ENCODE measurements at places on chromosomes 3 and 15.

DNA sequence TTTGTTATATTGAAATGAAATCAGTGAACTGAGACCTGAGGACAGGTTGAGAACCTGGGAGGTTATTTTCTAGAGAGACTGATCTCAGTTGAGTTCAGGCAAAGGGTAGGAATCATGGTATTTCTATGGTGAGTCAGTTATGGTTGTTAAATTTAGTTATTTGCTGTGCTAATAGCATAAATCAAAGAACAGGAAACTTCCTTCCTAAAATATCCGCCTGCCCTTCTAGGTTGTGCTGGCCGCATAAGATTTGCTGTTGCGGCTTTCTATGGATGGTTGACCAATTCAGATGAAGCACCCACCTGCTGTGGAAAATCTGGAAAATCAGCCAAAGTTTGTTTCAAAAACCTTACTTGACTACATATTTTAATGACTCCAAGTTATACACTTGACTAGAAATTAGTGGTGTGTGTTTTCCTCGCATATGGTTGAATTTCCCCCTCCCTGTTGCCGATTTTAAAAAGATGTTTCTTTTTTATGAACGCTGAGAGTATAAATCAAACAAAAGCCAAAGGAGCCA is 52.6 kb downstream of the PLCL2 start:
- DNase-seq: no peak

DNA sequence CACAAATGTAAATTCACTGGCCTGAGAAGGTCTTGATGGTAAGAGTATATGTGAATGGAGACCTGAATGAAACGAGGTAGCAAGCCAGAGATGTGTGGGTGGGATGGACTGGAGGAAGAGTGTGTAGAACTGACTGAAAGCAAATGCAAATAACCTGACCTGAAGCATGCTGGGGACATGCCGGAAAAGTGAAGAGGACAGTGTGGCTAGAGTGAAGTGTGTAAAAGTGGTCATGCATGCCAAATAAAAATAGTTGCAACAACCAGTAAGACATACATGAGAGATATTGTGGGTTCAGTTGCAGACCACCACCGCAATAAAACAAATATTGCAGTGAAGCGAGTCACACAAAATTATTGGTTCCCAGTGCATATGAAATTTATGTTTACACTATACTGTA is 82.3 kb downstream of the LPP start:
- DNase-seq: no peak

DNA sequence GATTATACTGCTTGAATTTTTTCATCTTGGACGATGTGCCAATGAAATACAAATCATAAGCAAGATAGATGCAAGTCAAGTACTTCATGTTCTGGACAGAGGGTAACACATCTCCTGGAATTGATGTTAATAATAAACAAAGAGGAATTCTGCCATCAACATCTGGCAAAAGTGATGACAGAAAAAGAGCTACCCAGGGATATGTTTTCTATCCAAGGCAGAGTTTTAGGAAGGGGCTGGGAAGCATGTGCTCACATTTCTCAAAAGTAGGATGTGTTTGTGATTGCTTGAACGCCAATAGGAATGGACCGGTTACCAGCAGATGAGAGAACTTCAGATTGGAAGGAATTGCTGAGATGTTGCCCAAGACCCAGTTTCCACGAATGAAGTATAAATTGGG is 242.6 kb upstream of the AGTR1 start:
- DNase-seq: no peak

DNA sequence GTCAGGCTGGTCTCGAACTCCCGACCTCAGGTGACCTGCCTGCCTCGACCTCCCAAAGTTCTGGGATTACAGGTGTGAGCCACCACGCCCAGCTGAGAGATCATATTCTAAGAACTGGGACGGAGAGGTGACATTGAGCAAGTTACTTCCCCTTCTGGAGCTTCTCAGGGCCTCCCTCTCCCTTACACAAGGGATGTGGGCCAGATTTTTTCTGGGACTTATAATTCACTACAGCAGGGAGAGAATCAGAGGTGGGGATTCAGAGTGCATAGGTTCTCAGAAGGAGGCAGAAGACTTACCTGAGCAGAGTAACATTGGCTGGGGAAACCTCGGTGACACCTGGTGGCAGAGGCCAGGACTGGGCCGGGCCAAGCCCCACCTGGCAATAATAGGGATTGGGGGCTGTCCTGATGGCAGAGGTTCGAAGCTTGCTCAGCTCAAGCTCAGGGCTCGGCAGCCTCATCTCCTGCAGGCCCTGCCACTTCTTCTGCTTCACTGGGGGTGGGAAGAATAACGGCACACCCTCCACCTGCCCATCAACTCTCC is 6.8 kb downstream of the LTK start:
- no peak for DNase-seq

- no peak for DNase-seq
These were observed 721.4 kb upstream of the NR2F2 start for GRCh38 chr15:95609096-95609495.

- DNase-seq: peak; percentile 11
These were observed 26.4 kb upstream of the LAMP3 start for GRCh38 chr3:183188895-183189462.

DNA sequence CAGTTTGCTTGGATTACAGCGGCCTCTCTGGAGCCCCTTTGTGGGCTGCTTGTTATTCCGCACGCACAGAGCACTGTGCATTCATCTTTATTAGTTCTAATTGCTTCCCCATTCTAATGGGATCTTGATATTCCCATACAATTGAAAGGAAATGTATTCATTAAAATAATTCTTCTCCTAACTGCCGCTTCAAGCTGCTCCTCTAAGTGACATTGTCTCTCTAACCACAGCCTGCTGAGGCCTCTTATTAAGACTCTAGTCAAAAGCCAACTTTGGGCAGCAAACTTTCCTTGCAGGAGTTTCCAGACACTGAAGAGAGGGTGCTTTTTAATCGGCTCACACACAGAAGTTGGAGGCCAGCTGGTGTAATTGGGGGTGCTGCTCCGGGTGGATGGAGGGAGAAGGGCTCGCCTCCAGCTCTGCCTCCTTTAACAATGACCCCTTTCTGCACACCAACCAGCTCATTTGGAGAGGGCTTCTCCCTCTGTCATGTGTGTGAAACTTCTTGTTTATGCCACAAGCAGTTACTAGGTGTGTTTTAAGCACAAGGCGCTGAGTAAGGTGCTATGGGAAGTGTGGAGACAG is 5.6 kb upstream of the MAGEF1 start:
- DNase-seq: no peak

DNA sequence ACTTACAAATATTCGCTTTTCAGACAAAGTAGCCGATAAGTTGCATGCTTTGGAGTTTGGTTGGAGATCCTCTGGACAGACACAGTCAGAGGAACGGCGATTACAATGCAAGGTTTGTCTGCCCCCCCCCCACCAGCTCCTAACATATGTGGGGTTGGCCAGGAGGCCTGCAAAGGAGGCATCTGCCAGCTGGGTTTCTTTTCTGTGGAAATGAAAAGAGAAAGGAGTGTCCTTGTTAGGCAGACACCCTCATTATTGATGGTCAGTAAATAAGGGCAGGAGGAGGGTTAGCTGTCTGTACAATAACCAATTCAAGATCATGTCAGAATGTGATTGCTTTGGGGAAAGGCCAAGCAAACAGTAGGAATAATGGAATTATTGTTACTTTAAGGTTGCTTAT is 49.1 kb downstream of the TLNRD1 start:
- no peak for DNase-seq

DNA sequence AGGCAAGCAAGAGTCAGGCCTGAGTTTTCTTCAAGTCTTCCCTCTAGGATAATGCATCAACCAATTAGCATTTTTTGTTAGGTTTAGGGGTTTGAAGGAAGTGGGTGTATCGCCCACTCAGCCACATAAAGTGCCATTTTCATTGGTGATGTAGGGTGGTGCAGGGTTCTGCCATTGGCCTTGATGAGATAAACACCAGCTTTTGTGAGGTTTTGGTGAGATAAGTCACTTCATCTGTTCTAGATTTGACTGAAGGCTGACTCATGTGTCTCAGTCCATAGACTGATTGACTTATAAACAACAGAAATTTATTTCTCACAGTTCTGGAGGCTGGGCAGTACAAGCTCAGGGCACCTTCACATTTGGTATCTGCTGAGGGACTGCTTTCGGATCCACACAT is 84.5 kb upstream of the C3orf80 start:
- DNase-seq: no peak

GRCh38 chr3:144105542-144105941 is 133.9 kb downstream of the DIPK2A start:
- DNase-seq: no peak

GRCh38 chr3:169362868-169363267 is 300.6 kb downstream of the MECOM start:
- no peak for DNase-seq

DNA sequence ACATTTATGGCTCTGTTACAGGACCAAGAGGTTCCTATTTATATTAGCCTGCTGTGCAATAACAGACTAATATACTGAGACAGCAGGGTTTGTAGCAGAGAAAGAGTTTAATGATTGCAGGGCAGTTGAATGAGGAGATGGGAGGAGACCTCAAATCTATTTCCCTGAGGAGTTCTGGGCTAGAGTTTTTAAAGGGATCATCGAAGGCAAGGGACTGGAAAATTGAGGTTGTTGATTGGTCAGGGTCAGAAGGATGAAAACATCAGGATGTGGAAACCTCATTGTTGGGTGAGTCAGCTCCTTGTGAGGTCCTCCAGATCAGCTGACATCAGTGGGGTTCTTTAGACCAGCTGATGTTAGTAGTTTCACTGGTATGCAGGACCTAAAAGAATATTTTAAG is 60.6 kb upstream of the GOLGA8B start:
- DNase-seq: no peak

DNA sequence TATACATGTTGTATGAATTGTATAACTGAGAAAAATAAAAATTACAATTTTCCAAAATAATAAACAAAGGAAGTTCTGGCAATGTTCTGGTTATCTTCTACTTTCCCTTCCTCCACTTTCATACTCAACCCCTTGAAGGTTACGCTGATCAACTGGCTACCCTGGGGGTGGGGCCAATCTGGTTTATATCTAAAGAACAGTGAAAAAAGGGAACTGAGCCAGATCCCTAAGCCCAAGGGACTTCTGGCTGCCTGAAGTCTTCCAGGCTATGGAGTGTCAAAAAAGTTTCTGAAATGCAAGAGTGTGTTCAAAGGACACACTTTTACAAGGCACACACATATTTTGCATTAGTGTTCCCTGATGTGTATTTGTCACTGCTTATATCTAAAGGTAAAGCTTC is 591.9 kb downstream of the ROBO1 start:
- no peak for DNase-seq

GRCh38 chr3:13548696-13549622 is at the start of gene FBLN2:
FBLN2 (plus strand) TSS chr3:13549125; CDS start chr3:13570356, 21,231 bp downstream.
- no peak for DNase-seq
